ENCODE measurements at places on chromosomes 5 and 9.
A peak's percentile ranks its signal among the peaks of the same experiment; 100 is the strongest.

GRCh38 chr9:104987743-104988142 is 59.8 kb upstream of the ABCA1 start:
- no peak for DNase-seq

DNA sequence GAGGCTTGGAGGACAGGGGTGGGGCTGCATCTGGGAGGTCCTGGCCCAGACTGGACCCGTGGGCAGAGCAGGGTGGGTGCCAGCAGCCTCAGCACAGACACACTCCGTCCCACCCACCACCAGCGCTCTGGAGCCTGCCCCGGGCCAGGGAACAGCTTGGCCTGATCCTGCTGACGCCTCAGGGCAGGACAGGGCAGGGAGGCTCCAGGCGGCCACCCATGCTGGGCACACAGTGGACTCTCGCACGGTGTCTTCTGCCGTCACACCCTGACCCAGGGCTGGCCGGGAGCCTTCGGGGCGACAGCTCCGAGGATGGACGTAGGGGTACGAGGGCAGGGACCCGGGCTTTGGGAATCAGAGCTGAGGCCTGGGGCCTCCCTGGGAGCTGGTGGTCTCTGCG is 8.2 kb upstream of the PTGDS start:
- no peak for DNase-seq

DNA sequence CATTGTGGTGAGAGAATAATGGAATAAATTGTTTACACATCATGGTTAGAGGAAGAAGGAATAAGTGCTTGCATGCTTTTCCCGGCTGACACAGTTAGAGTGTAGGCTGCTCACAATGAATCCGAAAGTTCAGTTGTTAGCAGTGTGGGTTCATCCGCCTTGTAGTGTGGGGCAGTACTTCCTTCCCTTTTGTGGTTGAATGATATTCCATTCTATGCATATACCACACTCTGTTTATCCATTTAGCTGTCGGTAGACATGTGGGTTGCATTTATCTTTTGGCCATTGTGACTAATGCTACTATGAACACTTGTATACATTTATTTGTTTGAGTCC is 84.0 kb downstream of the COL5A1 start:
- DNase-seq = no peak

DNA sequence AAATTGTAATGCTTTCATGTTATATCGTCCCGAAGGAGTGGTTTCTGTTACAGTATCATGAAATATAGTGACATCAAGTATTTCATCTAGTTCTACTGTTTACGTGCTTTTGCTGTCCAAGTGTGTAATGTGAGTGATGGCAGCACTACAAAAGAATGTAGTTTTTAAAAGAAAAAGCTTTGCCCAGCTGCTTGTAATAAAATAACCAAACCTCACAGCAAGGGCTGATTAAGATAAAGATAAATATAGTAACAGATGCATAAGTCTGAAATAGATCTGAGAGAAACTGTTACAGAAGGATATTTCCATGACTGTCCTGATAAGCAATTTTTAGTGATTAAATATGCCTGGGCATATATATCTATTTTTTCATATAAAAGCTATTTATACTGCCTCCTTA is 106.4 kb downstream of the AUH start:
- no peak for DNase-seq

- DNase-seq = no peak
These were observed 106.9 kb upstream of the SEMA6A start for GRCh38 chr5:116681334-116682013.

- no peak for DNase-seq
These were observed 6.6 kb upstream of the MSMP start for GRCh38 chr9:35760651-35761050.

- DNase-seq = no peak
These were observed 216.3 kb downstream of the ISL1 start for GRCh38 chr5:51599587-51599986.

DNA sequence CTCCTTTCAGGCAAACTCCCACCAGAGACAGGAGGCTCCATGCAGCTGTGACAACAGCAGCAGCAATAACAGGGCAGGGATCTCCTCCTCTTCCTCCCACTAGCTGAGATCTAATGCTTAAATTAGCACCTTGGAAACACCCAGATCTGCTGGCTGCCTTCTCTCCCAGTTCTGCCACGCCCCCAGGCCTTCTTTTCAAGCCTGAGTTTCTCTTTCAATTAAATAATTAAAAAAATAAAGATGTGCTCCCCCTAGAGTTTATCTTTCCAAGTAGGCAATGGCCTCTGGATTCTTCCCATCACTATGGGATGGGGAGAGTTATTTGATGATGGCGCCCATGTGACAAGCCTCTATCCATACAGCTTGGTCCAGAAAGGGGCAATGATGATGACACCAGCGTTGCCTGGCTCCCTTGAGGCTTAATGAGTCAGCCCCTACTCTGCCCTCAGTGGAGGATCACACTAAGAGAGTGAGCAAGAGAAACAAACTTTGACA is 3.8 kb downstream of the FAM219A start:
- DNase-seq = no peak

DNA sequence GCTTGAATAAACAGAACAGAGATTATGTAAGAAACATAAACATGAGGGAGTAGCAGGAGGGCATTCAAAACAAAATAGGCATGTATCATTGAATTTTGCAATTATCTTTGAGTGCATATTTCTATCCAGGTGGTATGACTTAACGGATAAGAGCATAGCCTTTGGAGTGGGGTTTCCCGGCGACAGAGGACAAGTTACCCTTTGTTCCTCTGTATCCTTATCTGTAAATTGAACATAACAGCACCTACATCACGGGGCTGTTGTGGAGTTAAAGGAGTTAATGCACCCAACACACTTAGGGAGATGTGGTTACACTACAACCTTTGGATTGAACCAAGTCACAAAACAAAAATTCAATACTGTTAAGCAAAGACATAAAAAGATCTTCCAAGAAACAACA is 314.6 kb upstream of the KIF2A start:
- DNase-seq = no peak

GRCh38 chr9:88786291-88787079 is 204.8 kb upstream of the S1PR3 start:
- DNase-seq = no peak

GRCh38 chr5:133478199-133478985 is 133.9 kb downstream of the FSTL4 start:
- DNase-seq = no peak

DNA sequence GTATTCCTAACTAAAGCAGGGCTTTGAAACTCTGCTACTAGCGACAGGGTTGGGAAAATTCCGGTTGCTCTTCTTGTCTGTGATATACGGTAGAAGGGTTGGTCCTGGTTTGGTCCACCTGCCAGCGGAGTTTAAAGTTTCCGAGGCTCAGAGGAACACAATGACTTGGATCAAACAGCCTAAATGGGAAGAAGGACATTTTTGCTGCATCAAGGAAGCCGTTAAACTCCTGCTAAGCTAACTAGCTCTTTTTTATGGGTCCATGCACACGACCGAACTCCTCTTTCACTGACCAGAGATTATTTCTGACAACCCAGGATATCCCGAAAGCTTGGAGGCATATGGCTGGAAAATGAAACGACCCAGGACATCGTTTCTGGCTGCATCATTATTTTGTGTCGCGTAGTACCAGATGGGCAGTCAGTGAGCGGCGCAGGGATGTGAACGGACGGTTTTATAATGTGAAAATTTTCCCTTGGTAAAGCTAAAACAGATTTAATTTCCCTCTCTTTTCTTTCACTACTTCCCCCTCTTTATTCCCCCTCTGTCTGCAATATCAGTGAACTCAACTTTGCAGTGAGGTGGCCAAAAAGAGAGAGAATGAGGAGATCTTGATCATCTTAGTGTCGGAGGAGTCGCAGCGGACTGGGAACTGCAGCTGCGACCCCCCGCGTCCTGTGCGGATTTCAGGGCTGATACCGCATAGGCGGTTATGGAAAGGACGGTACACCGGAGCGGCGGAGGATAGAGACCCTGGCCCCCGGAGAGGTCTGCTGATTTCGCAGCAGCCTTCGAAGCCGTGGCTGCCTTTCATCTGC is at the start of gene LURAP1L:
Gene LURAP1L, plus strand, starts transcription at position 160 of the 818 bp plus-strand sequence. CDS start 696 bp downstream, outside the sequence.
- DNase-seq = no peak

DNA sequence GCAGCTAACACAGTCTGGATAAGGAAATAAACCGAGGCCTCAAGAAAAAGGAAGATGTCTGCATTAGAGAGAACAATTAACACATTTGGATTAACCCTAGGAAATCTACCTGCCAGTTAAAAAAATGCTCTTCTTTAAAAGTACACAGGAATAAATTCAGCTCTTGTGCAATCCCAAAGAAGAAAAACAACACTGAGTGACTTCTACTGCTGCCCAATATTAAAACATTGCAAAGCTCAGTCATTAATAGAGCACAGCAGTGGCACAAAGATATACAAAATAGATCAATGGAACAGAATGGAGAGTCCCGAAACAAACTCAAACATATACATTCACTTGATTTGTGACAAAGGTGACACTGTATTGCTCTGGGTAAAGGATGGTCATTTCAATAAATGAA is 119.7 kb downstream of the GNAQ start:
- DNase-seq = no peak

GRCh38 chr9:95508242-95508967 is 8.4 kb downstream of the PTCH1 start:
- peak; percentile 5 for DNase-seq

DNA sequence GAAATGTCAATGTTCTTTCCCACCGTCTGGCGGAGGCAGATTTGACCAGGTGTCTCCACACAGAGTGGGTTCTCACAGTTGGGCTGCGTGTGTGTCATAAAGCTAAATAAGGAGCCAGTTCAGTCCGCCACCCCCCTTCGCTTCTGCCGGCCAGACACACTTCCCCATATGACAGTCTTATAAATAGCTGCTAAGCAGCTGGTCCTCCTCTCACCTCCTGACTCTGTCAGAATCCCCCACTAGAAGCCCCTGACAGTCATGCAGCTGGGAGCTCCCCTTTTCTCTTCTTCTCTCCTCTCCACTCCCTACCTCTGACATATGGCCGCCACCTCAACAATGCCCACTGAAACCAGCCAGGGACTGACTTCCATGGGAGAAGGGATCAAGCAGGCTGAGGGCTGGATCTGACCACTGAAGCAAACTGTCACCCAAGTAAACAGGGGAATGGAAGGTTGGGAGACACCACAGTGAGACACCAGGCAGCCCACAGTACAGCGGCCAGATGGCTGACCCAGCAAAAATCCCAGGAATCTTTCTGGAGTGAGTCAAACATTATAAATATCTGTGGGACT is 141.9 kb upstream of the EFNA5 start:
- DNase-seq = no peak

GRCh38 chr9:14532456-14533115 is 160.6 kb downstream of the ZDHHC21 start:
- DNase-seq = no peak

GRCh38 chr9:34993502-34994259 is 4.1 kb downstream of the DNAJB5 start:
- DNase-seq = no peak

DNA sequence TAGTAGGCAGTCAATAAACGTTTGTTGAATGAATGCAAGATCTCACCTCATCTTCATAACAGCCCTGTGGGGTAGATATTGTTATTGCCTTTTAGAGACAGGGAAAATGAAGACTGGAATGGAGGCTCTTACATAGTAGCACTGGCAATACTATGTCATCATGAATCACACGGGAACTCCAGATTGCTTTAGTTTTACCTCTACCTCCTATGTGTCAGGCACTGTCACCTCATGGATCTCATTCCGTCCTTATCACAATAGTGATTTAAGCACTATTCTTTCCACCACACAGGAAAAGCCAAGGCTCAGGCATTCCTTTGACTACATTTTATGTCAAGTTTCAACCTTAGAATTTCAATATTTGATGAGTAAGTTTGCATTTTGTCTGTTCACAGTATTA is 2.9 kb upstream of the EPB41L4B start:
- DNase-seq = no peak

GRCh38 chr5:63803165-63803564 is 159.1 kb downstream of the HTR1A start:
- no peak for DNase-seq

GRCh38 chr5:64453405-64453804 is 52.4 kb upstream of the RGS7BP start:
- no peak for DNase-seq

DNA sequence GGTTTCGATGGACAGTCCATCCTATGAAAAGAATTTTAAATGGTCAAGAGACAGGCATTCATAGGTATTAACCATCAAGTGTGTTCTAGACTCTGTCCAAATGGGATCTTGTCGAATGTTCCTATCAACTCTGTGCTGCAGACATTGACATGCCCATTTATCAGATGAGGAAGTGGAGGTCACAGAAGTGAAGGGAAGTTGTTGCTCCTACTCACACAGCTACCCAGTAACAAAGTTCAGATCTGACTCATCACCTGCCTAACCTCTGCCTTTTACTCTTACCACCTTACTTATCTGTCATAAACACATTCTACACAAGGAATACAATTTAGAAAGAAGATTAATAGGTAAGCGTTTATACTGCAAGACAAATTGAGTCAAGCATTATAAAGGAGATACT is 426.2 kb upstream of the BRINP1 start:
- no peak for DNase-seq

DNA sequence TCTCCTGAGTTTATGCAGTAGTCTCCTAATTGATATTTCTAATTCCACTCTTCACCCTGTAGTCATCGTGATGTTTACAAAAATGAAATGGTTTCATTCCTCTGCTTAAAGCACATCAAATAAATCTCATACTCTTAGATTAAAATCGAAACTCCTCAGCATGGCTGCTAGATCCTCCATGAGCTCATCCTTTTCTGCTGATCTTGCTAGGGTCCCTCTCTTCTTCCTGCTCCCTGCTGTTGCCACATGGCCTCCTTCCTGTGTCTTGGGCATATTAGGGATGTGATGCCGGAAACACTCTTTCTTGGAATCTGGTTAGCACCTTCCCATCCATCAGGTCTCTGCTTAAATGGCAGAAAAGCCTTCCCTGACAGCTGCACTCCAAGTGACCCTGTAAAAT is 59.5 kb upstream of the MEGF10 start:
- no peak for DNase-seq

DNA sequence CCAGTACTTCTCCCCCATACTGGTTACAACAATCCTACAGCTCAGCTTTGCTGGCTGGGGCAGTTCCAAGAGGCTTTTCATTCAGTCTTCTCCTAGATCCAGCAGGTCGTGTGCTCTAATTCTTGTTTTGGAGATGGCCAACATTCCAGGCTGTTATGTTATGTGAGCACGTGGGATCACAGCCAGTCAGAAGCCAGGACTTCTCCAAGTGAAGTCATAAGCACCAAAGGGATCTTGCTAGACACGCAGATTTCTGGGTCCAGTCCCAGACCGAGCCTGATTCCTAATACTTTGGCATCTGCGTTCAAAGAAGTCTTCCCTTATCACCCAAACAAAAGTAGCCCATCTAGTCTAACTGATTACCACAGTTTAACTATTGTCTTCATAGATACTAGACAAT is 1.4 kb upstream of the LARP1 start:
- no peak for DNase-seq

- DNase-seq = no peak
These were observed 252.3 kb downstream of the FANCC start for GRCh38 chr9:95065224-95065623.

DNA sequence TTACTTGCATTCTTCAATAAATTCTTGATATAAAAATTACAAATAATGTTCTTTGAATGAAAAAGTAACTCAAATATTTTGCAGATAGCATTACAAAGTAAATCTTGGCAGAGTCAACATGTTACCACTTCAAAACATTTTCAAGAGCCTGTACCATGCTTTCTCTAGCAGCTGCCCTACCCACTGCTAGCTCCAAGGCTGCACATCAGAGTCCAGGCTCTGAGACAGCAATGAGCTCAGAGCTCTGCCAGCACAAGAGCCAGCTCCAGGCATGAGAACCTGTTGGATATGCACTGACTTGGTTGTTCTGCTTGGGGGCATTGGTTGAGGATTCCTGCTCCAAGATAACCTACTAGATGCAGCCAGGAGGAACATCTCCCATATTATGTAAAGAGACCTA is 211.3 kb upstream of the HAPLN1 start:
- DNase-seq = no peak

- no peak for DNase-seq
These were observed 17.2 kb downstream of the FRMD3 start for GRCh38 chr9:83521011-83521410.
